ENCODE measurements at places on chromosomes 12 and 14. TPM values are rescaled to one million over a fixed set of nuclear protein-coding genes. Genes with fewer than 3 reads are reported as not detected.

Gene PTPRB
- total RNA-seq, result not detected

Gene RHOF
- total RNA-seq, result 157 TPM

Gene DBX2
- not detected for total RNA-seq

Gene RERGL
- not detected for total RNA-seq

Gene AHNAK2
- 0.06 TPM for total RNA-seq

Gene HOXC6
- total RNA-seq, result not detected

Gene CABP1
- 1.4 TPM for total RNA-seq

Gene MGP
- total RNA-seq, result 0.44 TPM

Gene MYO1H
- total RNA-seq, result not detected

Gene ADCY4
- total RNA-seq, result 6.3 TPM

Gene ASCL1
- not detected for total RNA-seq

Gene RCOR1
- 24.3 TPM for total RNA-seq

Gene PTPRO
- total RNA-seq, result 3.7 TPM

Measured in activated naive CD8-positive, alpha-beta T cell treated with anti-CD3 and anti-CD28 coated beads, Interleukin-2, amount 10 ng/mL, durations not matched to agents 7 days and 5 days (primary cell).